ENCODE measurements at places on chromosomes 3 and 15.

DNA sequence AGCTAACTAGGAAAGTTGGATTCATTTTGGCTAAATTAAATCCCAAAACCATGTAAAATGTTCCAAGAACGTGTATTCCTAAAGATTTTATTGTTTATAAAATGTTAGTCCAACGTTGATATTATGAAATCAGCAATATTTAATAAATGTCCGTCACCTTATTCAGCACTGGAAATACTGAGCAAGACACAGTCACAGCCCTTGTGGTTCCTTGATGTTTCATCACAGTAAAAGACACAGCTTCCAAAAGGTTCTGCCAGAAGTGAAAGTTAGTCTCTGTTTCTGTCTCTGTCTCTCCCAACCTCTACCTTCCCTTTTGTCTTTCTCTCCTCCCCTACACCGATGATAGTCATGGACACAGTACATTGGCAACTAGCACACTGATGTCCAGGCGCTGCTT lies 82.2 kb upstream of the BOC start:
- H3K27me3 ChIP-seq, result no peaks in the 10 kb centered on the region
- H3K27ac ChIP-seq, result no peak overlapping the region
- no peaks in the 10 kb centered on the region for H3K4me1 ChIP-seq
- no peak overlapping the region for H3K4me3 ChIP-seq
- no peaks in the 10 kb centered on the region for H3K36me3 ChIP-seq
- no peak for DNase-seq

GRCh38 chr3:113551820-113552219 lies 19.5 kb downstream of the SIDT1 start:
- no peaks in the 10 kb centered on the region for H3K36me3 ChIP-seq
- H3K27me3 ChIP-seq, result no peaks in the 10 kb centered on the region
- no peak overlapping the region for H3K27ac ChIP-seq
- no peak for DNase-seq
- H3K4me1 ChIP-seq, result peaks cover 4% of the 10 kb centered on the region
- H3K4me3 ChIP-seq, result no peak overlapping the region

DNA sequence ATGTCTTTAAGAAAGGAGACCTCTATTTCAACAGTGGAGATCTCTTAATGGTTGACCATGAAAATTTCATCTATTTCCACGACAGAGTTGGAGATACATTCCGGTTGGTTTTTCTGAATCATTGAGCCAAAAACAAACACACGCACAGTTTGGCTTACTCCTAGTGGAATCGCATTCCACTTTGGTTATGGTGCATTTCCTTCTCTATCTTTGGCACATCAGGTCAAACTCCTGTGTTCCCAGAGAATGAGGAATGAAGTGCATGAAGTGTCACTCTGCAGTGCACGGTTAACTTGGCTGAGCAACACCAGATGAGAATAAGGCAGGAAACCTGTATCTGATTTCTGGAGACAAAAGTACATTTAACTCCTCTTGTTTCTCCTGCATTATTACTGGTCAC lies 38.5 kb downstream of the HDC start:
- no peak overlapping the region for H3K4me3 ChIP-seq
- no peaks in the 10 kb centered on the region for H3K4me1 ChIP-seq
- H3K36me3 ChIP-seq, result no peaks in the 10 kb centered on the region
- H3K27ac ChIP-seq, result no peak overlapping the region

DNA sequence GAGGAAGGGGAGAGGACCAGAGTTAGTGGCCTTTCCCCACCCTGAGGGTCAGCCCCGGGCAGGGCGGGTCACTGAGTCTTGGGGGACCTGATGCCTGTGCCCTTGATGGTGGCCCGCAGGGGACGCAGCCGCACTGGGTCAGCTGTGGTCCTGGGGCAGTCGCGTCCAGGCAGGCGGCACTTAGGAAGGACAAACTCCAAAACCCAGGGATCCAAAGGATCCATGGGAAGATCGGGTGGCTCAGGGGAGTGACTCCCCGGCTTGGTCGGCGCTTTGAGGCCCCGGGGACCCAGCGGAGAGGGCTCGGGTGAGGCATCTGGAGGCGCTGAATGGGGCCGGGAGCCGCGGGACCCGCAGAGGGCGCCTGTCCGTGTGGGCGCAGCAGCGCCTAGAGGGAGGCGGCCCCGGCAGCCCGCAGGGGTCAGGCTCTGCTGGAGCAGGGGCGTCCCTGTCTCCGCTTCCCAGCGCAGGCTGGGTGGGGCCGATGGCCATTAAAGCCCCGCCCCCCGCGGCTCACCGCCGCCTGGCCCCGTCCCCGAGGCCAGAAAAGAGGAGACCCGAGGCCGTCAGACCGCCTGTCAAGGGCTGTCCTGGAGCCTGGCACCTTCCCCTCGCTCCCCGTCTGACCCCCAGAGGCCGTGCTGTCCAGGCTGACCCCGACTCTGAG lies 17.5 kb downstream of the CIDEC start:
- DNase-seq, result peak; percentile 57
- no peaks in the 10 kb centered on the region for H3K36me3 ChIP-seq
- H3K27me3 ChIP-seq, result peaks cover 12% of the 10 kb centered on the region

DNA sequence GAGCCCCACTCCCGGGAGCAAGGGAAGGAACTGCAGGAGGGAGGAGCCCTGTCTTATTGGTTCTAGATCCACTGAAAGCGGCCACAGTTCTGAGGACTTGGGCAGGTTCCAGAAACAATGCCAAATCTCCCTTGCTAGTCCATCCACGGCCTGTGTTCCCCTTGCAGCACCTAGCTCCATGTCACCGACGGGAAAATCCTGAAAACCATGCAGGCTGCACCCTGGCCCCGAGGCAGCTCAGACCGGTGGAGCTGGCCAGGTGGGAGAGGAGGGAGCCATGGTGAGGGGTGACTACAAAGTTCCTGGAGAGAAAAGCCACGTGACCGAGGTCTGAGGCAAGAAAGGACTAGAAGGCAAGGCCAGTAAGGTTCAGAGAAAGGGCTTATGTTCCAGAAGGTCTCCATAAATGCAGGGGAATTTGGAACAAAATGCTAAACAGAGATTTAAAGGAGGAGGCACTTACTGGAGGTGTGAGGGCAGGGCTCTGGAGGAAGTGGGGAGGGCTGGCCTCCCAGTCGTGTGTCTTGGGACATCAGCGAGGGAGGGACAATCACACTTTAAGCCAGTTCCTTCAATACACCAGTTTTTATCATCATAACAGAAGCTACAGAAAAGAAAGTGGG lies 5.4 kb downstream of the MGLL start:
- H3K36me3 ChIP-seq, result no peaks in the 10 kb centered on the region
- peaks cover under 1% of the 10 kb centered on the region for H3K27me3 ChIP-seq
- no peak overlapping the region for H3K27ac ChIP-seq
- H3K4me3 ChIP-seq, result no peak overlapping the region
- peaks cover 7% of the 10 kb centered on the region for H3K4me1 ChIP-seq

GRCh38 chr15:39409876-39410530 lies 170.9 kb upstream of the THBS1 start:
- H3K36me3 ChIP-seq, result no peaks in the 10 kb centered on the region
- H3K4me3 ChIP-seq, result no peak overlapping the region
- H3K27me3 ChIP-seq, result no peaks in the 10 kb centered on the region
- DNase-seq, result no peak

DNA sequence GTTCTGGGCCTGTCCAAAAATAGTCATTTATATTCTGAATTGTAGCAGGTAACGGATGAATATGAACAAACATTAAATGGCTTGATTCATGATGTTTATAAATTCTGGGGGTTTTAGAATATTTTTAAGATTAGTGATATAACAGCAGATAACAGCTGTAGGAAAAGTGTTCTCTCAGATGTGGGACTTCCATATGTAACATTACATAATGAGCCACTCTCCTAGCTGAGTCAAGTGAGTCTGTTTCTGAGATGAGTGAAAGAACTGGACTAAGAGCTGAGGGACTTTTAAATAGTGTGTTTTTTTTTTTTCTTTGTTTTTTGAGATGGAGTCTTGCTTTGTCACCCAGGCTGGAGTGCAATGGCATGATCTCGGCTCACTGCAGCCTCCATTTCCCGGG lies 13.9 kb downstream of the YEATS2 start:
- H3K4me3 ChIP-seq, result no peak overlapping the region
- no peaks in the 10 kb centered on the region for H3K4me1 ChIP-seq
- H3K36me3 ChIP-seq, result peaks cover 9% of the 10 kb centered on the region
- no peak overlapping the region for H3K27ac ChIP-seq
- no peaks in the 10 kb centered on the region for H3K27me3 ChIP-seq

DNA sequence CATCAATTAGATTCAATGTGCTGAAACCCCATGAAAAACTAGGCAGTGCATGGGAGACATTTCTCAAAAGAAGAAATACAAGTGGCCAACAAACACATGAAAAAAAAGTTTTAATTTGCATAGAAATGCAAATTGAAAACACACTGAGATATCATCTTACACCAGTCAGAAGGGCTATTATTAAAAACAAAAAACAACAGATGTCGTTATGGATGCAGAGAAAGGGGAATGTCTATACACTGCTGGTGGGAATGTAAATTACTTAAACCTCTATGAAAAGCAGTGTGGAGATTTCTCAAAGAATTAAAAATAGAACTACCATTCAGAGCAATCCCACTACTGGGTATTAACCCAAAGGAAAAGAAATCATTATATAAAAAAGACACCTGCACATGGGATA lies 98.7 kb downstream of the CCNL1 start:
- DNase-seq, result no peak
- H3K4me3 ChIP-seq, result no peak overlapping the region
- peaks cover 12% of the 10 kb centered on the region for H3K4me1 ChIP-seq
- H3K27ac ChIP-seq, result no peak overlapping the region
- no peaks in the 10 kb centered on the region for H3K27me3 ChIP-seq

DNA sequence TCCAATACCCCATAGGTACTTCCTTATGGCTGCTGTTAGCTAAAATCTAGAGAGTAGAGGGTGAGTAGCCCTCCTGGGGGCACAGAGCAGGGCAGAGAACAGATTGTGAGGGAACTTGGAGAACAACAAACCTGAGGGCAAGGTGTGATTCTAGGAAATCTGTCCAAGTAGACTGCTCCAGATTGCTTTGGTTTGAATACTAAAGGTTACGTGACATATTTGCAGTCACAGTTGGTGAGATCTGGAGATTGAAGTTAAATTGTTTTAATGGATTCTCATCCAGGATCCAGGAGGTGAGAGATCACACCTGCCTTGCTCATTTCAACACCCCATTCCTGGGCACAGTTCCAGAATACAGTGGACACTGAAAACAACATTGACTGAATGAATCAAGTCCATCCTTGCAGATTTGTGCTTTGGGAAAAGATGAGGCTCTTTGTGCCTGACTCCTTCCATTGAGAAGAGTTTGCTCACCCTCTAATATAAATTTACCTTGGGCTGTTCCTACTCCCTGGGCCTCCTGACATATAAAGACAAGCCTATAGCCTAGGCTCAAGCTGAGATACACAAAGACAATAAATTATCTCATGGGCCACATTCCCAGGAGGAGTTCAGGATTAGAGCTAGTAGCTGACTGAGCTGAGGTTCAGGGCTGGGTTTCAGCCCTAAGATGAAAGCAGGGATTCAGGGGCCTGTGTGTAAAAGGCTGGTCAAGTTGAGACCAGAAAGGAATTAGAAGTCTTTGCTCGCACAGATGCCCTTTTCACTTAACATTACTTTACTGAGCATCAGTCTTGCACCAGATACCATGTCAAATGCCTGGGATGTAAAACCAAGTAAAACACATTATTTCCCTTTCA lies 400.9 kb upstream of the MCTP2 start:
- no peak overlapping the region for H3K4me3 ChIP-seq
- no peak for DNase-seq
- H3K27me3 ChIP-seq, result no peaks in the 10 kb centered on the region

GRCh38 chr3:111103807-111104206 lies 32.2 kb downstream of the NECTIN3 start:
- no peaks in the 10 kb centered on the region for H3K27me3 ChIP-seq
- no peak for DNase-seq
- no peaks in the 10 kb centered on the region for H3K36me3 ChIP-seq
- H3K27ac ChIP-seq, result no peak overlapping the region

DNA sequence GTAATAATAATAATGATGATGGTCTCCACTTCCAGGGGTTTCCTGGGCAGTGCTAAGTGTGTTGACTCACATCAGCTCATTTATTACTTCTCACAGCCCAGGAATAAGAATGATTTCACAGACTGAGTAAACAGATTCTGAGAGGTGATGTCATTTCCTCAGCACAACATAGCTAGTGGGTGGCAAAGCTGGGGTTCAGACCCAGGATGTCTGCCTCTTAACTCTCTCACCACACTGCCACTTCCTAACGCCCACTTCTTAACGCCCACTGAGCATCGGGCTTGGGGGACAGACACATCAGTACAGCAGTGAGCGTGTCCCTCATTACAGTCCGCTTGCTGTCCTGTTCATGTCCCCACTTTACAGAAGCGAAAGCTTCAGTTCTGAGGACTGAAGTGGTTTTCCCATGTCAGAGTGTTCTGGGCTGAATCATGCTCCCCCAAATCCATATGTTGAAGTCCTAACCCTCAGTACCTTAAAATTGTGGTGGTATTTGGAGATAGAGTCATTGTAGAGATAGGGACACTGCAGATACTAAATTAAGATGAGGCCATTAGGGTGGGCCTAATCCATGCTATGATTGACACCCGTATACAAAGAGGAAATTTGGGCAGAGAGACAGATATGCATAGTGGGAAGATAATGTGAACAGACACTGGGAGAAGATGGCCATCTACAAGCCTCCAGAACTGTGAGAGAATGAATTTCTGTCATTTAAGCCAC lies 68.0 kb downstream of the ATP2B2 start:
- peaks cover 32% of the 10 kb centered on the region for H3K4me1 ChIP-seq
- no peaks in the 10 kb centered on the region for H3K36me3 ChIP-seq
- H3K4me3 ChIP-seq, result peak overlapping the region; percentile 18
- DNase-seq, result peak; percentile 57

DNA sequence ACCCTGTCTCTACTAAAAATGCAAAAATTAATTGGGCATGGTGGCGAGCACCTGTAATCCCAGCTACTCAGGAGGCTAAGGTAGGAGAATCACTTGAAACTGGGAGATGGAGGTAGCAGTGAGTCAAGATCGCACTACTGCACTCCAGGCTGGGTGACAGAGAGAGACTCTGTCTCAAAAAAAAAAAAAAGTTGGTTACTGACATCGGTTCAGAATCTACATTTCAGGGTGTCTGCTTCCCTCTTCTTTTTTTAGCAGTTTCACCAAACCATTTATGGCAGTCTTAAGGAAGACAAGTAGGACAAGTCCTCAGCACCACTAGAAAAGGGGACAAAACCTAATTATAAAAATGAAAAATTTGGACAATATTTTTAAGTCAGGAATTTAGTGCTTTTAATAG lies 3.3 kb upstream of the USP4 start:
- peaks cover 80% of the 10 kb centered on the region for H3K4me1 ChIP-seq
- no peaks in the 10 kb centered on the region for H3K27me3 ChIP-seq
- no peak overlapping the region for H3K4me3 ChIP-seq
- peak; percentile 52 for DNase-seq

DNA sequence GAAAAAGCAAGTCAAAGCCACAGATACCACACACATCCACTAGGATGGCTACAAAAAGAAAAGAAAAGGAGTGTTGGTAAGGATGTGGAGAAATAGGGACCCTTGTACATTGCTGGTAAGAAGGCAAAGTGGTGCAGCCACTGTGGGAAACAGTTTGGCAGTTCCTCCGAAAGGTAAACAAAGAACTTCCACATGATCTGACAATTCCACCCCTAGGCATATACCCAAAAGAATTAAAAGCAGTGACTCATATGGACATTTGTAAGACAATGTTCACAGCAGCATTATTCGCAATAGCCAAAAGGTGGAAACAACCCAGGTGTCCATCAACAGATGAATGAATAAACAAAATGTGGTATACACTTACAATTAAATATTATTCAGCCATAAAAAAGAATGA lies 22.2 kb upstream of the GMPPB start:
- H3K36me3 ChIP-seq, result peaks cover 48% of the 10 kb centered on the region
- H3K4me3 ChIP-seq, result no peak overlapping the region
- no peaks in the 10 kb centered on the region for H3K27me3 ChIP-seq
- H3K27ac ChIP-seq, result no peak overlapping the region

- peaks cover 55% of the 10 kb centered on the region for H3K36me3 ChIP-seq
- peaks cover 39% of the 10 kb centered on the region for H3K4me1 ChIP-seq
- peak; percentile 42 for DNase-seq
- H3K4me3 ChIP-seq, result no peak overlapping the region
- peak overlapping the region; percentile 94 for H3K27ac ChIP-seq
- no peaks in the 10 kb centered on the region for H3K27me3 ChIP-seq
Measured at GRCh38 chr3:121661376-121661775, 673 bp upstream of the HCLS1 start.
